ENCODE measurements at places on chromosomes 3 and 15.

DNA sequence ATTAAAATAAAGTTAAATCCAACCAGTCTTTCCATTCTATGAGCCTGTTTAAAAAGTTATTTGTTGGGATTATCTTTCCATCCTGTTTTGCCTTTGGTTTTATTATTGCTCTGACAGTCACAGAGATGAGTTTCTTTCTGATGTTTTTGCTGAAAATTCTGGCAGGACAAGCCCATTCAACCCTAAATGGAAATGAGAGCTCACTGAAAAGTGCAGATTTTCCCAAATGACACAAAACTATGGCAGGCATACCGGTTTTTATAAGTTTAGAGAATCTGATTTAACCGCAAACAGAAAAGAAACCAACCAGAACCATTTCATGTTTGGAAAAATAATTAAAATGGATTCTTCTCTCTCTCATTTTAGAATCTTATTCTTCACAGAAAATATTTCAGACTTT is 238.1 kb upstream of the SGO1 start:
- DNase-seq = no peak

- DNase-seq = no peak
These were observed 654 bp upstream of the C3orf38 start for GRCh38 chr3:88149101-88149508.

DNA sequence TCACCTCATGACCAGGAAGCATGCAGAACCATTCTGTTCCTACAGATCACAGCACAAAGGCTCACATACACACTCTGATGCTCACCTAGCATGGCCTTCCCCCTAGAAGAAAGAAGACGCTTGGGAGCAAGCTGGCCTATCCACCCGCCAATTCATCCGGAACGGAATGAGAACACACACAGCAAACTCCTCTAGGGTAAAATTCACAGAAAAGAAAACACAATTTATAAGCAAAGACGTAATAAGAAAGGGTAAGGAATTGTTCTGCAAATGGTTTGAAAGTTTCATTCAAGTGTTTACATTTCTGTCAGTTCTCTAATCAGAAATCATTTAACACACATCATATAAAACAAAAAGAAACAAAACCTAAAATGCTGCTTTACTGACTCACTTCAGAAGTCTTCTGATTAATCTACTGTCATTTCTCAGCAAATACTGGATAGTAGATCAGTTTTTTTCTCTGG is 218.1 kb downstream of the OSBPL10 start:
- no peak for DNase-seq

DNA sequence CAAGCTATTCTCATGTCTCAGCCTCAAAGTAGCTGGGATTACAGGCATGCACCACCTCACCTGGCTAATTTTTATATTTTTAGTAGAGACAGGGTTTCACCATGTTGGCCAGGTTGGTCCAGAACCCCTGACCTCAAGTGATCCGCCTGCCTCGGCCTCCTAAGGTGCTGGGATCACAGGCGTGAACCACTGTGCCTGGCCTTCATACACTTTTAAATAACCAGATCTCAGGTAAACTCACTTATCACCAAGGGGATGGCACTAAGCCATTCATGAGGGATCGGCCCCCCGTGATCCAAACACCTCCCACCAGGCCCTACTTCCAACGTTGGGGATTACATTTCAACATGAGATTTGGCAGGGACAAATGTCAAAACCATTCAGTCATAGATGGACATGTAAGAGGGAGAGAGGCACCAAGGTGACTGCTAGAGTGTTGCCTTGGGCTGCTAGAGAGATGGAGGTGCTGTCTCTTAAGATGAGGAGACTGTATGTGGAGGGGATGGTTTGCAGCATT is 13.3 kb upstream of the DOCK3 start:
- no peak for DNase-seq

GRCh38 chr15:92845126-92845508 is 55.0 kb upstream of the CHD2 start:
- DNase-seq = peak; percentile 24

GRCh38 chr3:192077795-192078497 is 617.0 kb downstream of the PYDC2 start:
- no peak for DNase-seq

DNA sequence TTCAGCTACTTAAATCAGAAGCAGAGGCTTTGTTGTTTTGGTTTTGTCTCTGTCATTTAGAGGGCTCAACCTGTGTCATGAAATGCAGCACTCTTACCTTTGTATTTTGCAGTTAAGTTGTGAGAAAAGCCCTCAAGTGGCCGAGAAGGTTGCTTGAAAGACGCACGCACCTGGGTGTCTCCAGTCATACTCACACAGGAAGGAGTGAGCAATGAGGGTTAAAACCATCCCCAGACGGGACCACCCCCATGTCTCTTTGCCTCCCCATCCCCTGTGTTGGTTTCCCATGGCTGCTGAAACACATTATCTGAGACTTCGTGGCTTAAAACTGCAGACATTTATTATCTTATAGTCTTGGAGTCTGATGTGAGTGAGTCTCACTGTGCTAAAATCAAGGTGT is 376.1 kb upstream of the CFAP20DC start:
- DNase-seq = no peak

Measured in fibroblast of the conjunctiva (primary cell).